DND-41 (cell line): ENCODE measurements at places on chromosomes 1 and 21.
A peak's percentile ranks its signal among the peaks of the same experiment; 100 is the strongest.

- peak; percentile 33 for DNase-seq
These were observed 1.0 kb downstream of the BTG2 start for GRCh38 chr1:203306089-203306964.

DNA sequence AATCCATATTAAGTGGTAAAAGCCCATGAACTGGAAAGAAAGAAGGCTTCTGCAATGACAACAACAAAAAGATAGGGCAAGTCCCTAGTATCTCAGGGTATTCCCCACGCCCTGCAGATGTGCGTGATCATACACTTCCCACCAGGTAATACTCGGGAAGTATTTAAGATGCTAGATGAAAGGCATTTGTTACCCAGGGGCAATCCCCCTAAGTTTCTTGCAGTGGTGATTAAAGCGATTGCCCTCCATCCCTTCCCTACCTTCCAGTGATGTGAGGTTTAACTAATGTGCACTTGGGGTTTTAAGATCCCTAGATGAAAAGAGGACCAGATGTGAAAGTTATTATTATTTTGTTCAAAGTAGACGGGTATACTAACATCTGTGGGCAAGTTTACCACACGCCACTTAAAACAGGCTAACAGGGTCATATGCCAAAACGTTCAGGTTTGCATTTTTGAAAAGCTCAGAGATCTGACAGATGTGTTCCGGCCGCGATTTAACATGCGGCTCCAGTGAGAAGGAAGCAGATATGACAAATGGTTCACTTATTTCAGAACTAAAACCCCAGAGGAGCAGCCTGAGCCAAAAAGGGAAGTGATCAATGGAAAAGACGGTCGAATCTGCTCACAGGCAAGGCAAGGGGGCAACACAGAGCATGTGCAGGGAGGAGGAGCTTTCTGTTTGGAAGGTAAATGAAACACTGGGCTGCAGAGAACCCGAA, 17.4 kb downstream of the TIAM1 start:
- peak; percentile 65 for DNase-seq

GRCh38 chr1:221089273-221089672, 210.0 kb downstream of the HLX start:
- no peak for DNase-seq

DNA sequence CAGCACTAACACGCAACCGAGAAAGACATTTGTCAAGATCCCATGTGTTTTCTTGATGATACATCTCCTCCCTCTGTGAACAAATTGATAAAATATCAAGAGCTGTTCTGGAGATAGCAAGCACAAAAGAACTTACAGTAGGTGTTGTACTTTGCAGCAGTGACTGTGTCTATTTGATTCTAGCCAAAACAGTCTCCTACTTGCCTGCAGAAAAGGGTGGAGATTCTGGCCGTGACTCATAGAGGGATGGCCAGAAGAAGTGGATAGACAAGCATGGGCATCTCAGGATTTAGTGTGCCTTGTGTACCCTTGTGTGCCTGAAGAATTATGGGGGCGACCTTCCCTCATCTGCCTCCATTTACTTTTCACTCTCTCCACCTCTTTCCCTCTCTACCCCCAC, 458.4 kb upstream of the LRRC7 start:
- no peak for DNase-seq

DNA sequence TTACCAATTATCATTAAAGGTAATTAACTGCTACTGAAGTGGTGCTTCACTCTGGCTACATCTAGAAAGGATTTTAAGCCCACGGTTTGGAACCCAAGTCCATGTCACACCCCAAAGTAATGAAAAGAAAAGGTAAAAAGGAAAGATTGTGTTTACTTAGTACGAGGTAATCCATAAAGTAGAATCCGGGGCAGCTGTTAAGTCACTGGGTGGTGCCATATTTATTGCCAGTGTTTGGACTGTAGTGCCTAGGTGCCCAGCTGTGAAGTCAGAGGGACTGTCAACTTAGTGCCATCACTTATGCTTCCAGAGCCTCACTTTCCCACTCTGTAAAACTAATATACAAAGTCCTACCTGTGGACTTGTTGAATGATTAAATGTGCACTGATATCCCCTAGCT, 52.2 kb upstream of the GRHL3 start:
- no peak for DNase-seq

GRCh38 chr21:27086630-27087029, 119.7 kb upstream of the ADAMTS5 start:
- DNase-seq: no peak

DNA sequence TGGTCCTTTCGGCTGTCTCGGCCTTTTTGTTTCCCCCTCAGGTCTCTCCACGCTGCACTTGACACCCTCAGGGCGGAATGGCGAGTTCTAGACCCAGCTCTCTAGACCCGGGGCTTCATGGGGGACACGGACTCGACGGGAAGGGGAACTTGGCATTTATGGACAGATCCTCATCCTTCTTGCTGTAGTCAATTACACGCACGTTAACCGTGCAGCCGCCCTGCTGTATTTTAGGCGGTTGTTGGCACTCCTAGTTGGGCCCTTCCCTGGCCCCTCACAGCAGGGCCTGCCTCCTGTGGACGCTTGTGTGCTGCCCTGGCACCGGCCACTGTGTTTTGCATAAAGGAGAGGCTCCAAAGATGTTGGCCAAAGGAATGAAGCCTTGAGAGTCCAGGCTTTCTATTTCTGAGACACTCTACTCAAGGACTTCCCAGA, 558 bp upstream of the BTG3 start:
- DNase-seq: no peak

DNA sequence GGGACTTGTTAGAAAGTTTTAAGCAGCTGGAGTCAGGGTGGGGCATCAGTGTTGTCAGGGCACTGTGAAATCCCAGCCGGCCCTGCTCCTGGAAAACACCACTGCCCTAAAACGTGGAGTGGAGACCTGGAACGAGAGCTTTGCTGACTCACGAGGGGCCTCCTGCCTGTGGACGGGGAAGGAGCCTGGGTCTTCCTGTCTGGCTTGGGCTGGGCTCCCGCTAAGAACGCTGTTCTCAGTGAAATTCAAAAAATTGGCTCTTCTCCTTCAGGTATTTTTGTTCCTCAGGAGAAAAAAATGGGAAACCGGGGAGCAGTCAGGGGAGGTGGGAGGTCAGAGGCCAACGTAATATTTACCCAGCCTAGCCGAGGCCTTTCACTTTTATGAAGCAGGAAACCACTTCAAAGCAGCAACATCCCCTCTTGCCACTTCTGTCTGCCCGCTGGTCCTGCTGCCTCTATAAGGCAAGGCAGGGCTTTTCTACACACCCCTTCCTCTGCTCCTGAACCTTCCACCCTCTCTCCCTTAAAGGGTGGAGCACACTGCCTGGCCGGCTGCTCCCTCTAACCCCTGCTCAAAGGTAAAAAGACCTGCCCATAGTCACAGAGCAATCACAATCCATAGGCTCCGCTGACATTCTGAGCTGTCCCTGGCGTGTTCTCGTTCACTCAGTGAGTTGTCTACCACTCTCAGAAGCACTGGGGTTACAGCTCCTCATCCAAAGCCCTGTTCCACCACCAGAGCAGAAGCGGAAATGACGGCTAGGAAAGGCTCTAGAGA, 8.0 kb downstream of the PLXNA2 start:
- DNase-seq: peak; percentile 21

GRCh38 chr1:43267818-43268425, 1.9 kb upstream of the TMEM125 start:
- no peak for DNase-seq

DNA sequence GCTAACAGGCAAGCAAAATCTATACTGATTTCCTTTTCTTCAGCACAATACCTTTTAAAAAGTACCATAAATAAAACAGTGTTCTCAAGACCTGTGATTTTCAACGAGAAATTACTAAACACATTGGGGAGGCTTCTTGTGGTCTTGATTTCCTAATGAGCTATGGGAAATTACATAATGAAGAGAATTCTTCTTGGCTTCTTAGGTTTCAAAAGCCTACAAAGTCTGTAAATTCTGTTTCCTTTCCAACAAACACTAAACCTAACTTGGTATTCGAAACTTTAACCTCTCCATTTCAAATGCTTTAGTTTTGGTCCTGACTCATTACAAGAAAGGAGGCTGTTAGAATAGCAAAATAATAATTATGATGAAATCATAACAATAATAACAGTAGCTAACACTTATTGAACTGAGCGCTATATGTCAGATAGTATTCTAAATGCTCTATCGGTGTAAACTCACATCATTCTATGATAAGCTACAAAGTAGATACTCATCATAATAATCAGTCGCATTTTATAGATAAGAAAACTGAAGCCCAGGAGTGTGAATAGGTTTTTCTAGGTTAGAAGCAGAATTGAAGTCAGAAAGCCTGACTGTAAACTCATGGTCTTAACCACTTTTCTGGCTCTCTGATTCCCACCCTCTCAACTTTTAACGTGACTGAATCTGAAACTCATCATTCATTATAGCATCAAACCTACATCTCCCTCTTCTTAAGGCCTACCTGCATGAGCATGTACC, 486.7 kb downstream of the SMYD3 start:
- no peak for DNase-seq

GRCh38 chr1:161738627-161739287, 10.8 kb upstream of the DUSP12 start:
- DNase-seq: peak; percentile 43

GRCh38 chr1:63327417-63328054, 5.2 kb downstream of the FOXD3 start:
- peak; percentile 31 for DNase-seq

GRCh38 chr1:46190539-46190938, 7.7 kb downstream of the POMGNT1 start:
- no peak for DNase-seq

DNA sequence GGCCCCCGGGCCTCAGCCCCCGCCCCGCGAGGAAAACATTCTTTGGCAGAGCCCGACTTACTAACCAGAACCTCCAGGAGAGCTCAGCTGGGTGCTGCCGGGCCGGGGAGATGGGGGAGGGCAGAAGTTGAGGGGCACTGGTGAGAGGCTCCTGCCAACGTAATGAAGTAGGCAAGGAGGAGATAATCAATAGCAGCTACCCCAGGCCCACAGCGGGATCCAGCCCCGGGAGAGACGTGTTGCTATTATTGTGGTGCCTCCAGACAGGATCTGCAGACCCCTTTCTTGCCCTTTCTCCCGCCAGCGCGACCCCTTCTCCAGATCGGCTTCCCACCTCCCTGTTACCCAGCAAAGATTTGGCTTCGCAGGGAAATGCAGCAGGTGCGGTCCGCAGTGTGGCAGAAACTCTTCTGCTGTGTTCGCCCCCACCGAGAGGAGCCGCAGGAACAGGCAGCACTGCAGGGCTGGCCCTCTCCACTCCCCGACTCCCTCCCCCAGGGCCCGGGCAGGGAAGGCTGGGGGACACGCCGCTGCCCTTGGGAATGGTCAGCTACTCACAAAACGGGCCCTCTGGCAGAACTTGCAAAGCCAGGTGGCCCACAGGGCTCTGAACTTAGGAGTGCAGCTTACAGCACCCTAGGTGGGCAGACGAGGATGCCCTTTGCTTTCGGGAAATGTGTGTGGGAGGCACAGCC, 1.5 kb upstream of the KCNA2 start:
- DNase-seq: no peak

GRCh38 chr1:97898948-97899347, 21.9 kb downstream of the DPYD start:
- DNase-seq: no peak

DNA sequence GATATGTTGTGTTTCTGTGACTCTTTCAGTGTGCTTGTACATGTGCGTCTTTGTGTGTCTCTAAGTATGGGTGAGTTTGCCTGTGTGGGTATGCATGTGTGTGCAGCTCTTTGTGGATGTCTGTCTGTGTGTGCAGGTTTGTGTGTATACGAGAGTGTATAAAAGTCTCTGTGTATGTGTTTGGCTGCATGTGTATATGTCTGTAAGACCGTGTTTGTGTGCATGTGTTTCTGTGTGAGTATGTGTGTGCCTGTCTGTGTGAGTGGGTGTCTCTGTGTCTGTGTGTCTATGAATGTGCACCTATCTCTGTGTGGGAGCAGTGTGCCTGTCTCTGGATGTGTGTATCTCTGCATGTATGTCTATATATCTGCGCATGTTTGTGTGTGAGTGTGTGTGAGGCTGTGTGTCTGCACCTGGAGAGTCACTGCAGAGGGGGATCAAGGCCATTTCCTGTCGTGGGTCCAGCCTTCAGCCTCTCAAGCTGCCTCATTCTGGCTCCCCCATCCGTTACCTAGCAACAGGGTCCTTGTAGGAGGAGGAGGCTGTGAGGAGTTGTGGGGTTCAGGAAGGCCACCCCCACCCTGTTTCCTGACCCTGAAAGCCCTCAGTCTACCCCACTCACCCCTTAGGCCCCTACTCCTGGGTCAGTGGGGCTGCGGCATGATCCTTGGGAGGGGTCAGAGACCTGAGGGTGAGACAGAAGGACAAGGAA, 10.4 kb downstream of the FGR start:
- peak; percentile 78 for DNase-seq

GRCh38 chr1:213120961-213121360, 69.9 kb downstream of the RPS6KC1 start:
- DNase-seq: no peak

- DNase-seq: no peak
These were observed 24.0 kb downstream of the C1QB start for GRCh38 chr1:22676916-22677583.

GRCh38 chr1:174916846-174917245, 82.9 kb upstream of the CACYBP start:
- no peak for DNase-seq

DNA sequence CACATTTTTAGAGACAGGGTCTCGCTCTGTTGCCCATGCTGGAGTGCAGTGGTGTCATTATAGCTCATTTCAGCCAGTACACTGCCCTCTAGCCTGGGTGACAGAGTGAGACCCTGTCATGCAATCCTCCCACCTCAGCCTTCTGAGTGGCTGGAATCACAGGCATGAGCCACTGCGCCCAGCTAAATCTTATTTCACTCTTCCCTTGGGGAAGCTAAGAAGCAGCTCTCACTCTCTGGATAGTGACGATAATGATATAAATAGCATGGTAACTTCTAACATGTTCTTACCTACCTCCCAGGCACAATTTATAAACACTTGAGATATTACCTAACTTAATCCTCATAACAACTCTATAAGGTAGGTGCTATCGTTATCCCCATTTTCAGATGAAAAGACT, 24.9 kb downstream of the IQGAP3 start:
- no peak for DNase-seq

DNA sequence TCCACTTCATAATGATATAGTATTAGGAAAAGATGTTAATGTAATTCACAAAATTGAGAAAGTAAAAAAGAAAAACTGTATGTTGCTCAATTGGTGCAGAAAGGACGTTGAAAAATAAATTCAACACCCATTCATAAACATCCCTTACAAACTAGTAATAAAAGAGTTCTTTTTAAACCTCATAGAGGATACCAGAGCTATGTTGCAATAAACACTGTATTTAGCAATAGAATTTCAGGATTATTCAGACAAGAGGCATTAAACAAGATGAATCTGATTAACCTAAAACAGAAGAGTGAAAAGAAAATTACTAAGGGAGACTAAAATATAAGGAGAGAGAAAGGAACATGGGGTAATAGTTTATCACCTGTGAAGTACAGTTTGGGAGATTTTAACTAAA, 154.8 kb downstream of the NTPCR start:
- no peak for DNase-seq

- DNase-seq: peak; percentile 94
These were observed 12.5 kb downstream of the TRAF3IP3 start for GRCh38 chr1:209768354-209768774.
